ENCODE measurements at places on chromosomes 4 and X.

GRCh38 chr4:14816623-14817261 is 185.5 kb upstream of the CPEB2 start:
- no peak for DNase-seq

DNA sequence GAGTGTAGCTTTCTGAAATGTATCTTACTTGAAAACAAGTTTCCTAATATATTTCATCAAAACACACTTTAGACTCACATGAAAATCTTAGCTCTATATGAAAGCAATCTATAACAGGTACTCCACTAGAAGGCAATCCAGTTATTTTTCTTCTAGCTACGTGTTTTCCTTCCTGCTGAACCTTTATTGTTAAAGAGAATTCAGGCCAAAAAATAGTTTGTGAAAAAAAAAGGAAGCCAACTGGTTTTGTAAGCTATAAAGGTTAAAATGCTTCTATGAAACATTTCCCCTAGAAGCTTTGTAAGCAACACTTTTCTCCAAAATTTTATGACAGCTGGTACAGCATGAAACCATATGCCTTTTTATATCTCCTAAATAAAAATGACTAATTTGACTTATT is 304.7 kb upstream of the DIAPH2 start:
- DNase-seq: no peak

DNA sequence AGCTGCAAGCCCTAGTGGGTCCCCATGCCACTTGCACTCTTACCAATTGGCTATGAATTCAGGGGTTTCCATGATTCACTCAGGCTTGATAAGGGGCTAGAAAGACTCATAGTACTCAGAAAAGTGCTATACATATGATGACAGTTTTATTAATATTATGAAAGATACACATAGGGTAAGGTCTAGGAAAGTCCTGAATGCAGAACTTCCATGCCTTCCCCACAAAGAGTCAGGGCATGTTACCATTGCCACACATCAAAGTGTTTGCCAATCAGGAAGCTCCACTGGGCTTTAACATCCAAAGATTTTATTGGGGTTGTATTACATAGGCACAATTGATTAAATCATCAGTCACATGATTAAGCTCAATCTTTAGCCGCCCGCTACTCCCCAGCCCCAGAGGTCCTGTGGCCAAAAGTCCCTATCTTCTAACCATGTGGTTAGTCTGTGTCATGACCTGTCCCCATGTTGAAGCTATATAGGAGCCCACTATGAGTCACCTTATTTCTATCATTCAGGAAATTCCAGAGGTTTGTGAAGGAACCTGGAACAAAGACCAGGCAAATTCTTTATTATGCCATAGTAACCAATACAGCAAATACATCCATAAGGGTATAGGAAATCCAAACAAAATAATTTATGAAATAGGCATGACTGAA is 635.6 kb downstream of the STPG2 start:
- no peak for DNase-seq

- peak; percentile 58 for DNase-seq
Observed at GRCh38 chr4:124262211-124263179, 450.0 kb downstream of the ANKRD50 start.

GRCh38 chr4:140884431-140885058 is 128.4 kb upstream of the TBC1D9 start:
- peak; percentile 73 for DNase-seq

DNA sequence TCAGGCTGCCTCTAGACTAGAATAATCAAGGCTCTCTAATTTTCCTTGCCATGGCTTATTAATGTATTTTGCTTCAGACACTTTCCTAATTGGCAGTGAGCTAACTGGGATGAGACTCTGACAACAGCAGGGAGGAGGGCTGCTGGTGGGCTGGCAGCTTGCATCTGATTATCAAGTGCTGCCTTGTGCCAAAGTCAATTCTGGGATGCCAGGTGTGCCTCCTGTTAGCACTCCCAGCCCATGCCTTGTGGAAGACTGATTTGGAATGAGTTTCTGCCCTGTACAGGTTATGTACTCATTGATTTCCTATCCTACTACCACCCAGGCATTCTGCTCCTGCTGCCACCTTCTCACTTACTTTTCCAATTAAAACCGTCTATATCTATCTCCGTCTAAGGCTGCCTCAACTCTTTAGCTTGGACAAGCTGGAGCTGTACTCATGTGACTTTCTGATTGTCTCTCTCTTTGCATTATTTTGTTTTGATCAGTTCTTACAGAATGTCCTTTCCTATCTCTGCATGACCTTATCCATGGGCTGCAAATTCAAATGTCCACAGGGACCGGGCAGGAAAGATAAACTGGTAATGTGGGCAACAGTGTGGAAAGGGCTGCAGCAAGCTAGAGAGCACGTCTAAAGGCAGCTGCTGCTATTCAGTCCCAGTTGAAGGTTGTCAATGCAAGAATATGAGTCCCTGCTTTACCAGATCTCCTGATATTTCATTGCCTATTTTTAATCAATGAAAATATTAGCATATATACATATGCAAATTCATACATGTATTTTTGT is 112.6 kb downstream of the GABRA2 start:
- no peak for DNase-seq

GRCh38 chr4:140157341-140157740 is 3.4 kb upstream of the MAML3 start:
- no peak for DNase-seq

DNA sequence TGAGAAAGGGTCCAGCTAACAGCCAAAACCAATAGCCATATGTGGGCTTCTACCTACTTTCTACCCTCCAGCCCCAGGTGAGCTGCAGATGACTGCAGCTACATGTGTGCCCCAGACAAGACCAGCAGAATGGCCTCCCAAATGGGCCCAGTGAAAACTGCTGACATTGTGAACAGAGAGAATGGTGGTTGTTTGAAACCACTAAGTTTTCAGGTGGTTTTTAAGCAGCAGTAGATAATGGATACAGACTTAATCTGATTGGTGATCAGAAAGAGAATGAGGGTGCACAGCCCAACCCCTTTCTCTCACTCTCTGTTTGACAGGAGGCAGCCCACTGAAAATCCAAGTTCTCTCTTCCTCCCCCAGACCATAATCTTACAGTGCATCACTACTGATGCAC is 42.5 kb upstream of the BBS12 start:
- DNase-seq: no peak

GRCh38 chr4:108042927-108043326 is 53.2 kb downstream of the HADH start:
- DNase-seq: no peak

DNA sequence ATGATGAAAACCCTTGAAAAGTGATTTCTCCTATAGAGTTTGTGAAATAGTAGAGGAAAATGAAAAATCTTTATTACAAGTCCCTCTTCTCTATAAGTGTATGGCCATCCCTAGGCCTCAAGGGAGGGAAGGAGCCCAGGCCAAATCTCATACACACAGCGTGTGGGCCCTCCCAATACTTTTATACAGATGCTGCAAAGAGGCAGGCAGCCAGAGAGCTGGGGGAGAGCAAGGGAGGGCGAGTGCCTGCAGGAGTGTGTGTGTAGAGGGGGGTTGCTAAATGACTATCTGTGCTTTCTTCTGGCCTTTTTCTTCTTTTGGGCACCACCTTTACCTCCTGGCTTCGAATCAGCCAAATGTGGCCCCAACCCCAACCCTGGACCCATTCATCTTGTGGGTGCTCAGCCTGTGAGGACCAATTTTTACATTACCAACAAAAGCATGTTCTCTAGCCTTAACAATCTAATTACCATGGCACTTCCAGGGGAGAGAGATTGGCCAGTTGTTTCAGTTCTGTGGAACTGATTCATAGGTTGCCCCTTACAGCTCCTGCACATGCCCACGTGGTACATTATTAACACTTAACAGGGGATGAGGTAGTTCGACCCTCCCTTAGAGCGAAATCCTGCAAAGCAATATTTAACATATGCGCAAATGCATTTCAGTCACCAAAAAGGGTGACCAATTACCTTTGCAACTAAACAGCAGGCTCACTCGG is 2.0 kb downstream of the GPC3 start:
- DNase-seq: no peak

- no peak for DNase-seq
Observed at GRCh38 chr4:77669946-77670590, 64.4 kb downstream of the CXCL13 start.

GRCh38 chr4:174281182-174281737 is 2.2 kb downstream of the FBXO8 start:
- no peak for DNase-seq

- DNase-seq: no peak
Observed at GRCh38 chr4:11564021-11564420, 135.3 kb upstream of the HS3ST1 start.

DNA sequence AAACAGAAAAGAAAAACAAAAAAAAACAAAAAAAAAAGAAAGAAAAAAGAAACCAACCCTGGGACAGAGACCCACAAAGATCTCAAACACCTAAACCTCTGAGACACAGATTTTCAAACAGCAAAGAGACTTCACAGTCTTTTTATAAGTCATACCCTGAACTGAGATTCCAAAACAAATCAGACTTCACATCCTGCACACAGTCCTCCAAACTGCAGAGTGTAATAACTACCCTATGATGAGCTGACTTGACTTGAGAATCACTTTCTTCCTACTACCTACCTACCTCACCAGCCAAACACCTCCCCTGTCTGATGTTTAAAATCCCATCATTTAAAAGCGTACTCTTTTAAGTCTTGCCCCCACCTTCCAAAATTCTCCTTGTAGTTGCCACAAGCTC is 25.2 kb upstream of the GLOD5 start:
- no peak for DNase-seq

DNA sequence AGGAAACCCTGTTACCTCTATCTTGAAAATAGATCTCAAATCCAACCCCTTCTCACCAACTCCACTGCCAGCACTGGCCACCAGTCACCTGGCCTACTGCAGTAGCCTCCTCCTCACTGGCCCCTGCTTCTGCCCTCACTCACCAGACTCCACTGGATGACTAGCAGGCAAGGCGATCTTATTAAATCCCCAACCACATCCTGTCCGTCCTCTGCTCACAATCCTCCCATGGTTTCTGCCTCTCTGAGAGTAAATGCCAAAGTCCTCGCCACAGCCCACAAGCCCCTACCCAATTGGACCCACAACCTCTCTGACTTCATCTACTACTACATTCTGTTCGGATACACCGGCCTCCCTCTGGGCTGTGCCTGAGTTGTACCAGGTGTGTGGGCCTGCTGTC is 5.4 kb upstream of the PIM2 start:
- no peak for DNase-seq

- no peak for DNase-seq
Observed at GRCh38 chrX:119237562-119237942, 1.5 kb downstream of the PGRMC1 start.

- no peak for DNase-seq
Observed at GRCh38 chr4:57401586-57401985, 291.4 kb upstream of the IGFBP7 start.

DNA sequence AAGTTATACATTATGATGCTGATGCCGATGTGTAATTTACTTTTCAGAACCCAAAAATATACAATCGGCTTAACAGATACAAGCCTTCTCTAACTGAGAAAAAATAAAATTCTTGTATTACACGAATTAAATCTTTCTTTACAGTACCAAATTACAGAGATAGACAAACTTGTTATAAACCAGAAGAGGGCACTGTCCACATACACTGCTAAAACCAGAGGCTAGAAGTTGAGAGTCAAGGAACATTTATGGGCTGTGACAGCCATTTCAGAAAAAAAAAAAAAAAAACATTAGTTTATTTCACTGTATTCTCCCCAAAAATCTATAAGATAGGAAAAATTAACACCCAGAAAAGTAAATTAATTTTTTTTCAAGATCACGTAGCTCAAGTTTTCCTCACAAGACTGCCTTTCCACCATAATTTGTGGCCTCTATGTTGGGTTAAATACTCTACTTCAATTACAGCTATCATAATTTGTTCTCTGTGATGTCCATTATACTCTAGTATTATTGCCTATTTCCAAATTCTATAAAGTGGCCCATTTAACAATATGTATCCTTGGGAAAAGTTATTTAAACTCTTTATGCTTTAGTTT is 12.0 kb downstream of the EREG start:
- no peak for DNase-seq

DNA sequence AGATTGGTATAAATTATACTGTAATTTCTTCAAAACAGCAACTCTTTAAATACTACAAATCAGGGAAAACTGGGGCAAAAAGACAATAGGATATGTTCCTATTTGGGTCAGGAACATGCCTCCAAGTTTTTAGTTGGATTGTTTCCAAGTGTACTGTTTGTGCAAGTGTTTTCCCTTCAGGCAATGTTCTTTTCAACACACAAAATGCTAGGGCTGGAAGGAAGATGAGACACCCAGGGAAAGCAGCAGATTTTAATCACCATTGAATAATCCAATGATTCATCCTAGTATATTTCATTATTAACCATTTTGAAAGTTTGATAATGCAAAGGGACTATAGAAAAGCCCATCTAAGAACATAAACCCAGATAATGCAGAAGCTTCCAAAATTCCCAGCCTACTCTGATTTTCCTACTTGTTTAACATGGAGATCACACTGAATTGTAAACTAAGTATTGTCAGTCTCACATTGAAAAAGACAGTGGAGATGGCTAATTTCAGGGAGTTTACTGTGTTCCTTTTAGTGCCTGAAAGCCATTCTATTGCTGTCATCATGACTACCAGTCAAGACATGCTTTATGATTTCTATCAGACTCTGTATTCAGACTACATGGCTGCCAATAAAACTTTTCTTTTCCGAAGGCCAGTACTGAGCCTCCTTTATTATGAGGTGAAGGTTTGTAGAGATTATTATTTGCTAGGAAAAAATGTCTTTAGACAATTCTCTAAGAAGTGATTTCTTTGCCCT is 38.6 kb downstream of the COL4A6 start:
- DNase-seq: no peak

DNA sequence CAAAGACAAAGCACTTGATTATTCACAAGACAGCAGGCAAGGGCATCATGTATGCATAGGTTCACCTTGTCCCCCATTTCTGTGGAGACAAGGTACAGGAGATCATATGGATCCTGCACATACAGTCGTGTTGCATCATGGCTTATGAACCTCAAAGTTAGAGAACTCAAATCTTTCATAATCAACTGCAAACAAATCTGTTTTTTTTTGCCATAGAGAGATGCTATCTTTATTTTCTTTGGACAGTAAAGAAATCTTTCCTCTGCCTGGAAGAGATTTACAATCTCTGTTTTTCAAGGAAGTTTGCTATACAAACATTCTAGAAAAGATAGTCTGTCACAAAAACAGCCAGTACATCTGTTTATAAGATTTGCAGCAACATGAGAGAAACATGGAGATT is 578.8 kb downstream of the ANKRD50 start:
- no peak for DNase-seq

GRCh38 chr4:48210966-48211328 is 58.7 kb downstream of the TEC start:
- DNase-seq: no peak

- DNase-seq: no peak
Observed at GRCh38 chr4:107419052-107419451, 301.0 kb downstream of the PAPSS1 start.

DNA sequence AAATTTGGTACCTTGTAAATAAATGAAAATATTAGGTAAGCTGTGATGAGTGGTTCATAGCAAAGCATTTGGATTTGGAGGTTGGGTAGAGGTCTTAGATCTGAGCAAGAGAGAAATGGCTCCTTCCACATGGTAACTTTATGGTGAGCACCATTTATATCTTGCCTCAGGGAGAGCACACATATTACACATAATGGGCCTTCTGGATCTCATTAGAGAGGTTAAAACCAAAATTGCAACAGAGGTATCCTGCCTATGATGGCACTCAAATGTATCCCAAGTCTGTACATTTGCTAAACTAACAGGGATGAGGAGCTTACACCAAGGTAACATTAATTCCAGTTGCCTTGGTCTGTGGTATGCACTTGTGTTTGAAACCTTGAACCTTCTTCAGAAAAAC is 87.1 kb upstream of the PUDP start:
- no peak for DNase-seq

All from Caco-2 (cell line).